ENCODE measurements at places on chromosomes 4 and X. TPM values are rescaled to one million over a fixed set of nuclear protein-coding genes. Genes with fewer than 3 reads are reported as not detected.

YIPF7 gene
- not detected for total RNA-seq

TMPRSS11D gene
- not detected for total RNA-seq

NEIL3 gene
- 18.3 TPM for total RNA-seq

MGARP gene
- 0.22 TPM for total RNA-seq

GPR78 gene
- not detected for total RNA-seq

DNA sequence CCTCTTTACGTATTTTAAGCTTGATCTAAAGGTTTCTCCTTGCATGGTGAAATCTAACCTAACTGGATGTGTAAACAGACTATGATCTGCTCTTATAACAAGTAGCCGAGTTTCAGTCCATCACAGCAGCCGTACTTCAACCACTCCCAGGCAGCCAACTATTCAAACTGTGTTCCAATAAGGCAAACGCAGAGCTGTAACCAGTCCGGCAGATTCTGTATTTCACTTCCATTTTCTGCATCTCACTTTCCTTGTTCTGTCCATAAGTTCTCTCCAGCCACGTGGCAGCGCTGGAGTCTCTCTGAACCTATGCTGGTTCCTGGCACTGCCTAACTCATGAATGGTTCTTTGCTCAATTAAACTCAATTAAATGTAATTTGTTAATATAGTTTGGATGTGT lies 132.6 kb downstream of the FHDC1 start:
- H3K36me3 ChIP-seq: no peaks in the 10 kb centered on the region
- H3K27ac ChIP-seq: no peak overlapping the region
- no peaks in the 10 kb centered on the region for H3K4me1 ChIP-seq
- H3K4me3 ChIP-seq: no peak overlapping the region
- no peak for DNase-seq

DNA sequence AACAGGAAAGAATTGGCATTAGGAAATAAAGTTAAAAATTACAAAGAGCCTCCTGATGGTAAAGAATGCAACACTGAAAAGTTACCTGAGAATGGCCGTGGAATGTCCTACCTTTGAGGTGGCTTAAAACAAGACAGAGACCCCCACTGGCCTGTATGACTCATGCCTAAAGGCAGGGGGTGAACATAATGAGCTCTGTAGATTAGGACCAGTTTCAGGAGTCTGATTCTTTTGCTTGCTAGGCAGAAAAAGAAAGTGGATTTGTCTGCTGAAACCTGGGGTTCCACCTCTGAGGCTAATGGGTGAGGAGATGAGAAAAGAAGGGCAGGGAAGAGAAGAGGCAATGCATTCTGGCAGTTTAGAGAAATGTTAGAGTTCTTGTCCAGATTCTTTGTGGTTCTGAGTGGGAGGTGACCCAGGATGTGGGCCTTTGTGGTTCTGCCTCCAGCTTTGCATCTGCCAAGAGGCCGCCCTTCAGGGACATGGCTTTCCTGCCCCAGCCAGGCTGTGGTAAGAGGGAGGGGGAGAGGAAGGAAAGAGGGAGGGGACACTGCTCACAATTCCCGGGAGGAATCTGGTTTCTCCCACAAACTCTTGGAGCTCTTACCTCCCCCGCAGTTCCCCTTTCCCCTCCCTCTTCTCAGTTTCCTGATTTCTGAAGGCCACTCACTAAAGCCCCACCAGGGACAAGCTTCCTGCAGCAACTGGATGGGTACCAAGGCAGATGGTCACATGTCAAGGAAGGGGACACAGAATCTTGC lies 109.6 kb downstream of the EFNB1 start:
- no peak for DNase-seq
- H3K4me3 ChIP-seq: no peak overlapping the region
- peaks cover 4% of the 10 kb centered on the region for H3K4me1 ChIP-seq
- no peaks in the 10 kb centered on the region for H3K27me3 ChIP-seq
- H3K36me3 ChIP-seq: no peaks in the 10 kb centered on the region

DNA sequence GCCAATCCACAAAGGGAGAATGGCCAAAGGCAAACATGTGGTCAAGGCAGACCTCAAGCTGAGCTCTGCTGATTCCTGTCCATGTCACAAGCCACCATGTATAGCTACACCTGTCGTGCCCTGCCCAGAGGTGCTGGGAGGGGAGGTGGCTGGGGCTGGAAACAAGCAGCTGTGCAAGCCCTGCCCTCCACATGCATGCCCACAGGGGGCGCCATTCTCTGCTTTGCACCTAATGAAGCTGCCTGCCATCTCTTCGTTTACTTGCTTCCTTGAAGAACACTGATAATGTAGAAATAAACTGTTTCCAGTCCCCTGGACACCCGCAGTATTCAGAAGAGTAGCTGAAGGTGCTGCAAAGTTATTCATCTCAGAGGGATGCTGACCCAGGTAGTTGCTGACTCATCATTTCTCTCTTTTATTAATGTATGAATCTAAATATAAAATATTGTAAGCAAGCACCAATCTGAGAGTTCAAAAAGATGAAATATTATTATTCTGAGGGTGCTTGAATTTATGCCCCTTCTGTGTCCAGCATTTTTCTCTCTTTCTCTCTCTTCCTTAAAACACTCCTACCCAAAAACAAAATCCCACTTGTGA lies 278.6 kb downstream of the ADGRA3 start:
- no peaks in the 10 kb centered on the region for H3K27me3 ChIP-seq
- no peaks in the 10 kb centered on the region for H3K36me3 ChIP-seq
- DNase-seq: peak; percentile 25
- no peaks in the 10 kb centered on the region for H3K4me1 ChIP-seq

DNA sequence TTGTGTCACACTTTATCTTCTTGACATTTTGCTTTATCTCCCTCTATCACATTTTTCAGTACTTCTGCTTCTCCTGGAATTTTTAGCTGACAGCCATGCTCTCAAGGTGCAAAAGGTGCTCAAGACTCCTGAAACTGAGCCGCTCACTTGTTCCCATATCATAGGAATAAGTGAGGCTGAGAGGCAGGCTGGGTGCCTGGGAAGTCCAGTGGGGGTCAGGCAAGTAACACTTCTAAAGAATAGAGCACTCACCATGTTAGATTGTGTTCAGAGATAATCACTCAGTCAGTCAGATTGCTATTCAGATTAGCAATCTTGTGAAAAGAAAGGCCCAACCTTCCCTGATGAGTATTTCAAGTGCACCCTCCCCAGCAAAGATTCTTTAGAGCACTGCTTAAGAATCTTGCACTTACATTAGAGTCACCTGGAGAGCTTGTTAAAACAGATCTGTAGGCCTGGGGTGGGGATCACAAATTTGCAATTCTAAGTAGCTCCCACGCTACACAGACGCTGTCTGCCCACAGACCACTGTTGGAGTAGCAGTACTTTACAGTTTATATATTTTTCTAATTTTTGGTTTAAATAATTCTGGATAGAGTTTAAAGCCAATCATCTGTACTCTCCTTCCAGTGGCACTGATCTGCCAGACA lies 23.1 kb upstream of the LRAT start:
- no peaks in the 10 kb centered on the region for H3K4me1 ChIP-seq
- no peak overlapping the region for H3K4me3 ChIP-seq
- peaks cover 2% of the 10 kb centered on the region for H3K27me3 ChIP-seq

DNA sequence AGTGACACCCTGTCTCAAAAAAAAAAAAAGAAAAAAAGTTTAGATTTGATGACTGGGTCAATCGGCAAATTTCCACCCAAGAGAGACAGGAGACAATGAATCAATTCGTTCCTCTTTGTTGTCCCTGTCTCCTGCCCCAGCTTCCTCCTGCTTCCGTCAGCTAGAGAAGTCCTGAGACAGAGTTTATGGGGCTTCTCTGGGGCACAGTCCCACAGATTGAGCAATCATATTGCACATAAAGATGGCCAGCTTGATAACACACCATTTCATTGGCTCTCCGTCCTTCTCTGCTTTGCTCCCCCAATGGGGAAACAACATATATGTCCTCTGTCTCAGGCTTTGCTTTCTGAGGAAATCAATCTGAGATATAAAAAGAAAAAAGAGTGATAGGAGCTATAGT lies 78.4 kb upstream of the FUNDC1 start:
- H3K4me1 ChIP-seq: no peaks in the 10 kb centered on the region
- no peak overlapping the region for H3K4me3 ChIP-seq
- H3K36me3 ChIP-seq: no peaks in the 10 kb centered on the region
- no peaks in the 10 kb centered on the region for H3K27me3 ChIP-seq
- no peak overlapping the region for H3K27ac ChIP-seq

DNA sequence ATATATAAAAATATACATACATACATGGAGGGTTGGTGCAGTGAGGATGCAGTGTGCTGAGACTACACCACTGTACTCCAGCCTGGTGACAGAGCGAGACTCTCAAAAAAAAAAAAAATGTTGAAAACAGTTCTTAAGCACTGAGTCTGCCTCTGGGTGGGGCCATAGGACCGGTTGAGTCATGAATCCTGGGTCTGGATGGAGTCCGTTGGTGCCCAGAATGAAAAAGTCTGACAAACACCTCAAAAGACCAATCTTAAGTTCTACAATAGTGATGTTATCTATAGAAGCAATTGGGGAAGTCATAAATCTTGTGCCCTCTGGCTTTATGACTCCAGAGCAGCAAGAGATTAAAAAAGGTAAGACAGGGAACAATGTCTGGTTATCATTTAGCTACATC lies 70.4 kb downstream of the FGFBP1 start:
- H3K36me3 ChIP-seq: no peaks in the 10 kb centered on the region
- no peak overlapping the region for H3K27ac ChIP-seq
- H3K4me3 ChIP-seq: no peak overlapping the region
- DNase-seq: peak; percentile 28

Measured in activated CD4-positive, alpha-beta memory T cell treated with anti-CD3 and anti-CD28 coated beads for 36 hours (primary cell).